ENCODE measurements at places on chromosomes 1 and 21. TPM values are rescaled to one million over a fixed set of nuclear protein-coding genes. Genes with fewer than 3 reads are reported as not detected.

DNA sequence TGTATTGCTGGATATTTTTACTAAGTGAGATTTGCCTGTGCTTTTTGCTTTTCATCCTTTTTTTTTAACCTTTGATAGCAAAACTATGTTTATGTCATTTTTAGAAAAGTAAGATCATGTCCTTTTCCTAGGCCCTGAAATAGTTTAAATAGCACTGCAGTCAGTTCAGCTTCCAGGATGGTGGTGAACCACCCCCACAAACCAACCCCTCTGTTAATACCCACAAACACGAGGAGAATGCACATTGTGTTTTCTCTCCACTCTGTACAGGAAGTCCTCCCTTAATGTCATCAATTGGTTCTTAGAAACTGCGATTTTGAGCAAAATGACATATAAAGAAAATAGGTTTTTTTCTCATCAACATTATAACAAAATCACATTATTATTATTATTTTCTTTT lies 117.7 kb upstream of the DSCAM start:
- H3K4me3 ChIP-seq = no peak overlapping the region
- no peak overlapping the region for H3K27ac ChIP-seq
- no peaks in the 10 kb centered on the region for H3K27me3 ChIP-seq
- H3K36me3 ChIP-seq = no peaks in the 10 kb centered on the region
- no peak for DNase-seq

DNA sequence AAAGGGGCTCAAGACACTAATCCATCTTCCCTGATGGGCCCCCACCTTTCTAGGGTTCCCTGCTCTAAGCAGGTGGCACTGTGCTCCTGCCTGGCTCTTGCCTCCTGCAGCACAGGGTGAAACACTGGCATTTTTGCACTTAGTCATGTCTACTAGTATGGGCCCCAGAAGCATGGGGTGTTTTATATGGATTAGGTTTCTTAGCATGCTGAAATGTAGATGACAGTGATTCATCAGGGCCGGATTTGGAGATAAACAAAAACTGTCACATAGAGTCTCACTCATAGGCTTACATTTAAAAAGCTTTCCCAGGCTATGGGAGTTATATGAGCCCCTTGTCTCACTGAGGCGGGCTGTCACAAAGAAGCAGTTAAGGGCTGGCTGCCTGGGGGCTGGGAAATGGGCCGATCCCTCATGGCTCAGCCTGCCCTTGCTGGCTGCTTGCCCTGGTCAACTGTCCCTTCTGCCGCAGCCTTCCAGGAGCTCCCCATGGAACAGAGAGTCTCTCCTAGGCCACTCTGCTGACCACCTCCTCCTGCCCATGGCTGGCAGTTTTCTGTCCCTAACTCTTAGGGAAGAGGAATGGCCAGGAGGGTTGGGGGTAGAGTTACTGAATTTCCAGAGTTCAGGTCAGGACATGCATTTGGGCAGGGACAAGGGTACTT lies 6.5 kb downstream of the GALNT2 start:
- peaks cover 52% of the 10 kb centered on the region for H3K4me1 ChIP-seq
- no peak overlapping the region for H3K4me3 ChIP-seq
- DNase-seq = no peak
- no peaks in the 10 kb centered on the region for H3K27me3 ChIP-seq
- no peaks in the 10 kb centered on the region for H3K36me3 ChIP-seq
- no peak overlapping the region for H3K27ac ChIP-seq

DNA sequence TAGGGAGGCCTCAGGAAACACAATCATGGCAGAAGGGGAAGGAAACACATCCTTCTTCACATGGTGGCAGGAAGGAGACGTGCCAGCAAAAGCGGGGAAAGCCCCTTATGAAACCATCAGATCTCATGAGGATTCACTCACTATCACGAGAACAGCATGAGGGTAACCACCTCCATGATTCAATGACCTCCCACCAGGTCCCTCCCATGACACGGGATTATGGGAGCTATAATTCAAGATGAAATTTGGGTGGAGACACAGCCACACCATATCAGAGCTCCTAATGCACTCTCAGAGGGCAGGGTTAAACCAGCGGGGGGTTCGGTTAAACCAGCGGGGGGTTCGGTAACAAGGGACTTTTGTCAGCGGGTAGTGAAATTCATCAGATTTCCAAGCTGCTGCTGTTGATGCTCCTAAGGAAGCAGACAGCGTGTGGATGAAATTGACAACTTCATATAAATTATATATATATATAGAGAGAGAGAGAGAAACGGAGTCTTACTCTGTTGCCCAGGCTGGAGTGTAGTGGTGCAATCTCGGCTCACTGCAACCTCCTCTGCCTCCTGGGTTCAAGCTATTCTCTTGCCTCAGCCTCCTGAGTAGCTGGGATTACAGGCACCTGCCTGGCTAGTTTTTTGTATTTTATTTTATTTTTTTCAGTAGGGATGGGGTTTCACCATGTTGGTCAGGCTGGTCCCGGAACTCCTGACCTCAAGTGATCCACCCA lies 4.2 kb downstream of the CSTB start:
- H3K27me3 ChIP-seq = no peaks in the 10 kb centered on the region
- no peak overlapping the region for H3K27ac ChIP-seq
- H3K36me3 ChIP-seq = peaks cover 2% of the 10 kb centered on the region
- no peak overlapping the region for H3K4me3 ChIP-seq

The DYNLT5 gene
- total RNA-seq = not detected

The TTC39A gene
- total RNA-seq = 8.3 TPM

DNA sequence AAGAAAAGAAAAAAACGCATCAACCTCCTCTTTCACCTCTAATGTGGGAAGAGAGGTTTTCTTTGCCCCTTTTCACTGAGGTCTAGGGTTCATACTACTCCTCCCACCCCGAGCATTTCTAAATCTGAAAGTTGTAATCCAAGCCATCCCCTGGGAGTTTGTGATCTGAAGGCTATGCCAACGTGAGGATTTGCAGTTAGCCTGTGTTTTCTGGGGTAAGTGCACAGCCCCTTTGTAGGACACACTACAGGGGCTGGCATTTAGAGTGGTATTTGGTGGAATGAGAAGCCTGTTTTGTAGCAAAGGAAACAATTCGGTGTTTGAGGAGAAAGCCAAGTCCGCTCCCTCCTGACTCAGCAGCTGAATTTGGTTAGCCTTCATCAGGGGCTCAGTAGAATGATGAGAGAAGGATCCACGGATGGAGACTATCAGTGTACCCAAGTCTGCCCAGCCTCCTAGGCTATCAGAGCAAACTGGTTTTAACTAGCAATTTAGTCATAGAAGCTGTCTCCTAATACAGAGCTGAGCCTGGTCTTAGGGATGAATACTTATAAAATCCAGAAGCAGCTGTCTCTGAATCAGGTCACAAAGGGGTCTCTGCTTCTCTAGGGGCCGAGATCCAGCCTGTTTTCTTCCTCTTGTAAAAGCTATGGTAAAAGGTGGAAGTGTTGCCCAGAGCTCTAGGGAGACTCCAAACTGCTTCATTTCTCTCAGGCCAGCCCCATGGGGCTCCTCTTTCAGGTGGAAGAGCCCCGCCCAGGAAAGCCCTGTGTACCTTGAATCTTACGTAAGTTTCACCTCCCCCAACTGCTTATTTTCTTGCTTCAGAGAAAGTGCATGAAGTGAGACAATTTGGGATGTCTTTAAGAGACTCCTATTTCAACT lies 2.1 kb downstream of the PCP4L1 start:
- H3K4me1 ChIP-seq = no peaks in the 10 kb centered on the region
- no peaks in the 10 kb centered on the region for H3K36me3 ChIP-seq
- no peak overlapping the region for H3K4me3 ChIP-seq
- no peak overlapping the region for H3K27ac ChIP-seq

The SMIM1 gene
- total RNA-seq = 35.5 TPM

GRCh38 chr1:234962340-234962989 lies 166.2 kb downstream of the TOMM20 start:
- H3K27ac ChIP-seq = peak overlapping the region; percentile 100
- no peak overlapping the region for H3K4me3 ChIP-seq
- H3K36me3 ChIP-seq = no peaks in the 10 kb centered on the region

The ZNF695 gene
- 14.7 TPM for total RNA-seq

The ENAH gene
- total RNA-seq = 133 TPM

The AGTRAP gene
- total RNA-seq = 57.0 TPM

The AQP10 gene
- not detected for total RNA-seq

DNA sequence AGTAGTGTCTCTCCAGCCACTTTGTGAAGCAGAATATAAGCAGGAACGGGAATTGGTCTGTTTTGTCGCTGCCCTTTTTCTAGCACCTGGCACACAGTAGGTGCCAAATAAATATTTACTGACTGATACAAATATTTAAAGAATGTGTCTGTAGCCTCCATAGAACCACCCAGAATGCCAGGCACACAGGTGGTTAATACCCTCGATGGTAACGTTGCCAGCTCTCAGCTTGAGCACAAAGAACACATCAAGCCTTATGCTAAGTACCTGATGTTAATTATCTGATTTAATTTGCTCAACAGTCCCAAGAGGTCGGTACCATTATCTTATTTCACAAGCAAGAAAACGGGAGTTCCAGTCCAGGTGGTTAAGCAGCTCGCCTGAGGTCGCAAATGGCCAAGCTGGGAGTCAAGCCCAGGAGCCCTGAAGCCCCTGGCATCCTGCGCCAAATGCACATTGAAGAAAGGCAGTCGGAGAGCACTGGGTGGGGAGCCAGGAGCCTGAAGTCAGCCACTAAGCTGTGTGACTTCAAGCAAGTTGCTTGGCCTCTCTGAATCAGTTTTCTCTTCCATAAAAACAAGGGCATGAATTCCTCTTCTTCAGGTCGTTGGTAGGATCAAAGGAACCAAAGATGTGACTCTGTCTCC lies 26.4 kb downstream of the HSPG2 start:
- H3K4me3 ChIP-seq = no peak overlapping the region
- no peaks in the 10 kb centered on the region for H3K27me3 ChIP-seq
- no peak for DNase-seq
- peaks cover 63% of the 10 kb centered on the region for H3K4me1 ChIP-seq

The PLA2G2F gene
- not detected for total RNA-seq

DNA sequence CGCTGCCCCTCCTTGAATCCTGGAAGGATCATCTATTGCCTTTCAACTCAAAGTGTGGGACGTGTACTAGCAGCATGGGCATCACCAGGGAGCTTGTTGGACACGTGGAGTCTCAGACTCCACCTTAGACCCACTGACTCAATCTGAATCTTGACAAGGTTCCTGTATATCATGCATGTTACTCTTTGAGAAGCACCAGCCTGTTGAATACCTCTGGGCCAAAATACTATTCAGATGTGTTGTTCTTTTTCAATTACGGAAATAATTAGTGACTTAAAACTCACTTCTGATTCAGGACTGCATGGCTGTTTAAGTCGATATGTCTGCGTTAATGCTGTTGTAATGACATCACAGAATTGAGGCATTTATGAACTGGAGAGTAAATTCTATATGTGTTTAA lies 70.8 kb downstream of the ST6GALNAC3 start:
- no peak overlapping the region for H3K27ac ChIP-seq
- no peak overlapping the region for H3K4me3 ChIP-seq
- peaks cover 6% of the 10 kb centered on the region for H3K27me3 ChIP-seq
- H3K36me3 ChIP-seq = no peaks in the 10 kb centered on the region
- no peak for DNase-seq
- no peaks in the 10 kb centered on the region for H3K4me1 ChIP-seq

GRCh38 chr1:69919129-69919921 lies 286.1 kb downstream of the LRRC40 start:
- no peak overlapping the region for H3K4me3 ChIP-seq
- DNase-seq = no peak
- H3K36me3 ChIP-seq = no peaks in the 10 kb centered on the region
- no peaks in the 10 kb centered on the region for H3K4me1 ChIP-seq

The LAMC2 gene
- 8.3 TPM for total RNA-seq

DNA sequence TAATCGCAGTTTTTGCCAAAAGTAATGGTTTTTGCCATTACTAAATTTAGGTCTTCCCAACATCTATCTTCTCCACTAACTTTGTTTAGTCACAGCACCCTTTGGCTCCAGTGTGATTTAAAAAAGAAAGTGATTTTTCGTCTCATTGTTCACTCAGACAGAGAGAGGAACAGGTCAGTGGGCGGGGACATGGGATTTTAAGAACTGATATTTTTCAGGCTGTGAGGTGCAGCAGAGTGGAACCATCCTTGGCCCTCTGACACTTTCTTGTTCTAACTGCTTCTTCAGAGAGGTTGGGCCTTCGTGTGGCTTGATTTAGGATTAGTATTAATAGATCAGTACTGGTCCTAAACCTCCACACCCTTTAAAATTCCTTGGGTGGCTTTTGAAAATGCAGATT lies 38.8 kb downstream of the CASQ2 start:
- H3K4me1 ChIP-seq = no peaks in the 10 kb centered on the region
- H3K27me3 ChIP-seq = no peaks in the 10 kb centered on the region
- H3K4me3 ChIP-seq = no peak overlapping the region
- no peak for DNase-seq
- H3K36me3 ChIP-seq = no peaks in the 10 kb centered on the region

DNA sequence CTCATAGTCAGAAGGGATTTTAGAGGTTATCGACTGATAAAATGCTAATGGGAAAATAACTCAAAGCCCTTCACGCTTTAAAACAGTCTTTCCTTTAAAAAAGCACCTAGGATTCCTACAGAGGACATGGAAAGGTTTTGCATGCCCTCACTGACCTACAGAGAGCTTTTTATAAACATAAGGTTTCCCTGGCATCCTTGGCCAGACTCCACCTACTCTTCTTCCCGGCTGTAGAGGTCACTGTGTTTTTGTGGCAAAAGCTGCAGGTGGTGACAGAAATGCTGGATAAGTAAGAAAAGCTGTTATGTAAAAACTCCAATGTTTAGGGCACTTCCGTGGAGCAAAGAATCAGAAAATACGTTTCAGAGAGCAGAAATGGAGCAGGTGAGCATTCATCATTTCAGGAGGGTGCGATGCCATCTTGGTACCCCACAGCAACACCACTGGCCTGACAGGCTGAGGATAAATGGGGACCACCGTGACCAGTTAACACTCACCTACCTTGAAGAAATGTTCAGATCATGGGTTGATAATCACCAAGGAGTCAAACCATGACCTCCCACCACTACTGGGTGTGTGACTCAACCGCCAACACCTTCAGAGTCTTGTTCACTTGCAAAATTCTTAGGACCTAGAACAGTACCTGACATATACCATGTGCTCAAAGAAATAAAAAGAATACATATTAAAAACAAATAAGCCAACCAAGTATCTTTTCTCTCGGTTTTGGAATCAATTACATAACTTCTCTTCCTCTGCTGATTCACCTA lies 46.6 kb downstream of the SSBP3 start:
- no peak overlapping the region for H3K27ac ChIP-seq
- H3K27me3 ChIP-seq = no peaks in the 10 kb centered on the region

The FMO1 gene
- not detected for total RNA-seq

- no peak overlapping the region for H3K4me3 ChIP-seq
- H3K36me3 ChIP-seq = no peaks in the 10 kb centered on the region
- H3K27ac ChIP-seq = no peak overlapping the region
- no peak for DNase-seq
- no peaks in the 10 kb centered on the region for H3K4me1 ChIP-seq
Observed at GRCh38 chr1:207672522-207673130, 27.7 kb downstream of the CR1L start.

DNA sequence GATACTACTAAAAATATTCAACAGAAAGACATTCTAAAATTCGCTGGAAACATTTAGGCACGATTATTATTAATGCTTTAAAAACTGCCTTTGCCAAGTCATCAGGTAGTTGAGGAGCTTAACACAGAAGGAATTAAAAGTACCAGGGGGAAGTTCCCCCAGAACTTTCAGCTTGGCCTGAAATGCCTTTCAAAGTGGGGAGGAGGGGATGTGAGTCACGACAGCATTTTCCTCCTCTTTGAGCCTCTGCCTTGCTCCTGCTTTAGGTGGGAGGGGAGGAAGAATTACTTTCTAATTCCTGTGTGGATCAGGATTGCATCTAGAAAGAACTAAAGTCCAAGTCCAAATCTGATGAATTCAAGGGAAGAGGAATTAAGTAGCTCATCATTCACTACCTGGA lies 183.7 kb downstream of the CLIC6 start:
- peaks cover 4% of the 10 kb centered on the region for H3K36me3 ChIP-seq
- no peaks in the 10 kb centered on the region for H3K4me1 ChIP-seq
- DNase-seq = no peak
- H3K4me3 ChIP-seq = no peak overlapping the region
- H3K27me3 ChIP-seq = no peaks in the 10 kb centered on the region
